ENCODE measurements at places on chromosomes 6 and 20. TPM values are rescaled to one million over a fixed set of nuclear protein-coding genes. Genes with fewer than 3 reads are reported as not detected.

Gene BEND3
- polyA plus RNA-seq, result 9.0 TPM

Gene DEFB124
- polyA plus RNA-seq, result not detected

Gene CTCFL
- 2.2 TPM for polyA plus RNA-seq

Gene CASS4
- polyA plus RNA-seq, result 2.8 TPM

Gene ACSS2
- 36.8 TPM for polyA plus RNA-seq

Gene ZNF391
- polyA plus RNA-seq, result 11.1 TPM

Data from right renal cortex interstitium (tissue), 3 donors.